ENCODE measurements at places on chromosomes 4 and X.

DNA sequence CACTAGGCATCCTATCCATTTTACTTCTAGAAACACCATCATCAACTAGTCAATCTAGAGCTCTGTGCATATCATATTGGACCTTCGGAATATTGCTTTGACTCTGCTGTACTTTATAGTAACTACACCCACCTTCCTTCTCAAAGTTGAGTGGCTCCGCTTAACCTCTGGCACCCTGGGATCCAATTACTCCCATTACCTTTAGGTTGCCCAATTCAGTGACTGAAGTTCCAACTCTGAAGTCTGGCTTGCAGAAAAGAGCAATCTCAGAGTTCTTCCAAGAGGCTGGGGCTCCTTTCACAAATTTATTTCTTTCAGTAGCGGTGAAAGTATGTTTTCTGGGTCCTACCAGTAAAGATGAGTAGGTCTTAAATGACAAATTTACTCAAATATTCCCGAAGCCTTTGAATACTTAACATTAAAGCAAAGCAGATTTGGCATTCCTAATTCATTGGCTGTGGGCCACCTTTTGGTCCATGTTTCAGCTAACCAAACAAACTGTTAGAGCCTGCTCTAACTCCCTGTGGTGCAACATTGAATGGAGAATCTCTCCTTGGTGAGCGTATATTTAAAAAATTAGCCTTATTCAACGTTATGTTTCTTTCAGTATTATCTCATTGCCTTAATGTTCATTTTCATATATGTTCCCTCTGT, 1215.8 kb downstream of the RAPGEF2 start:
- no peak for DNase-seq

- DNase-seq = no peak
Measured at GRCh38 chr4:76923619-76924357, 25.8 kb upstream of the SEPTIN11 start.

DNA sequence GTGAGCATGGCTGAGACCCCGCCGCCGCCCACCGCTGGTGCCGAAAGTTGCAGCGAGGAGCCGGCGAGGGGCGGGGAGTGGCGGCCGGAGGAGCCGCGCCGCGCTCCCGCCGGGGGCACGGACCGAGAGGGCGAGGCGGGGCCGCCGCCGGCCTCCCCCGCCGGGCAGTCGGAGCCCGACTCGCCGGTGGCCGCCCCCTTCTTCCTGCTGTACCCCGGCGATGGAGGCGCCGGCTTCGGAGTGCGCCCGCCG, 16.5 kb downstream of the UTP3 start:
- DNase-seq = peak; percentile 7

DNA sequence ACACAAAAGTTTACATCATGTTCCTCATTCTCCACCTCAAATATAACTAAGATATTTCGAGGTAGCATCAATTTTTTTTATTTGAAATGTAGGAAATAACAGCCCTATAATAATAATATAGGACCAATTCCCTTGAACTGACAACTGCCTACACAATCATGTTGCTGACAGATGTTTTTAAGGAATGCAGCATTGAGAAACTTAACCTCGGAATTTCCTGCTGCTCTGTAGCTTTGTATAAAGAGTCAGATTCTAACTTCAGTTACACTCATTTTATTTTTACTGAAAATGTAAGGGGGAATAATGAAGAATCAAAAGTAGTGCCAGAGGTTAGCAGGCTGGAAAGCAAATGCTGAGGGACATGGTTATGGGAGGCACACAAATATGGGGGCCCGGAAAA, 235.8 kb downstream of the RBMX2 start:
- DNase-seq = peak; percentile 35

DNA sequence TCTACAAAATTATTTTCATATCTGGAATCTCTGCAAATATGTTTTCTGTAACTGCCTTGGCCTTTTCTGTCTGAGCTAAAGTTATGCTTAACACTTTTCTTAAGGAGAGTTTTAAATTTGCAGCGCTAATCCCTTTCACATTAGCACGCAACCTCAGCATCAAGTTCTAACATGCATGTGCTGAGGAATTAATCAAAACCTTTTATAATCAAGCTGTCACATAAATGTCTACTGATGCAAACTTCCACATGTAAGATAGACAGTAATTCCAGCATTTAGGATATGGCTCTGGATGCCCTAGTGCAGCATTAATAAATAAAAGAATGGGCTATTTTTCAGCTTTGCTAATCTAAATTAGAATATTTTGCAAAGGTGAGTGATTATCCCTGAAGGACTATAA, 17.5 kb upstream of the NEIL3 start:
- no peak for DNase-seq

DNA sequence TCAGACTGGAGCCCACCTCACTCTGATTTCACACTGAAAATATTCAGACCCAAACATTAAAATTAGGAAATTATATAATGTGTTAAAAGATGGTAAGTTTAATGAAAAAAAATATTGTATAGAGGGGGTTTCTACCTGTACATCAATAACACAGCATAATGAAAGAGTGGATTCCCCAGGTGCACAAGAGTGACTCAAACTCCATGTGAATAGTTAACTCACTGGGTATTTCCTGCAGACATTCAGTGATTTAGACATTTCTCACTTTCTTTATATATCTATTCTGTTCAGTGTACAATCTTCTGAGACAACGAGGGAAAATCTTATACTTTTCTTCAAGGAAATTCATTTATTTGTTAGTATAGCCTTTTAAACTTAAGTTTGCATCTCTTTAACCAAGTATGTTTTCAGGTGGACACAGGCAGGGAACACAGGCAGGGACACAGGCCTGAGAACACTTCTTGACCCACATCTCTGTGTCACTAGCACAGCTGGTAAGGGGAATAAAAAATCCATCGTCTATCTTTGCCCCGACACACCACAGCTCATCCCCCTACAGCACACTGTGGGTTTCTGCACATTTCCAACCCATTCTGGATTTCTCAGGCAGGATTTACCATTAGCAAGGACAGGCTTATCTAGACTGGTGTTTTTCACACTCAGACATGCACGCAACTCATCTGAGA, 525.5 kb upstream of the BOD1L1 start:
- no peak for DNase-seq
